ENCODE measurements at places on chromosomes 2 and 18. TPM values are rescaled to one million over a fixed set of nuclear protein-coding genes. Genes with fewer than 3 reads are reported as not detected.

DNA sequence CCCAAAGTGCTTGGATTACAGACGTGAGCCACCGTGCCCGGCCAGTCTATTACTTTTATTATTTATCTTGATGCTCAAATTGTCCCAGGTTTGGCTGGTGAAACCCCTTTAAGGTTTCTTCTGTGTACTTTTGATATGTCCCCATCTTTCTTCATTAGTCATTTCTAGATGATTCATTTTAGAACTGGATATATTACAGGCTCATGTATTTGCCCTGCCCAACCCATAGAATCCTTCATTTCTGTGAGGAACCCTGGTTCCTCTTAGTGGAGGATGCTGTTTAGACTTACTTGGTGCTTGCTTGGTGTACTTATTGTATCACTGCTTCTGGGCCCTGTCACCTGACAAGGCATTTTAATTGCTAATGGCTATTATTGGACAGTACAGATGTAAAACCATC is 40.1 kb downstream of the KCMF1 start:
- no peak for ATAC-seq

- ATAC-seq: no peak
Observed at GRCh38 chr2:61645911-61646310, 107.8 kb upstream of the XPO1 start.

- ATAC-seq: no peak
Observed at GRCh38 chr18:79542876-79543750, 136.5 kb upstream of the CTDP1 start.

DNA sequence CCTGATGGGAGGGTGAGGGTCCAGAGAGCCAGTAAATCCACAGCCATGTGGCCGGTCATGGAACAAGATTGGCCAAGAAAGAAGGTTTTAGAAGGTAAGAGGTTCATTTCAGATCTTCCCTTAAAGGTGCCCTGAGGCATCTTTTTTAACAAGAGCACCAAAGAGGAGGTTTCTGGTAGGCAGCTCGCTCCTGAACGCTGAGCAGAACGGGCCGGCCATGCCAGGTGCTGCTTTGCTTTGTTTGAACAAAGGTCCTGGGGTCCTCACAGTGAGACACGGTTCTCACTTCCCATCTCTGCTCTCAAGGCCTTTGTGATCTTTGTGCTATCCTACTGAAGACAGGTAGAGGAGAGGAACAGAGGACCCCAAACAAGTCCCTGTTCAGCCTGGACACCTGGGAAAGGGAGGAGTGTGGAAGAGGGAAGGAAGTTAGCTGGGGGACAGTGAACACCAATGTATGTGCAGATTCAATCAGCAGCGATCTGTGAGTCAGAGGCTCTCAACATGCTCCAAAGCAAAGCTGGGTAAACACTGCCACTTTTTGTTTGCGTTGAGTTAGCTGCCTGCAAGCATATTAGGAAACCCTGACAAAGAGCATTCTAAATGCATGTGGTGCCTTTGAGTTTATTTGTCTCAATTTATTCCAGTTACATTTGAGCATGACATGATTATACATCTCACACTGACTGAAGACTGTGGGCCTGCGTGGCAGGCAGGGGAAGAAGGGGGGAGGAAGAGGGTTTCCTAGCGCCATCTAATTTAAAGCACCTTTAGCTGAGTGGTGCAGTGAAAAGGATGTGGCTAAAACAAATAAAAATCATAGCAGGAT is 102.4 kb downstream of the ASB1 start:
- ATAC-seq: peak; percentile 33

GRCh38 chr2:221513232-221513631 is 58.9 kb downstream of the EPHA4 start:
- ATAC-seq: no peak

GRCh38 chr2:138536740-138537139 is 35.2 kb downstream of the SPOPL start:
- ATAC-seq: no peak

- ATAC-seq: no peak
Observed at GRCh38 chr2:37590119-37590571, 81.3 kb downstream of the CDC42EP3 start.

GRCh38 chr18:9898792-9899549 is 13.2 kb downstream of the TXNDC2 start:
- peak; percentile 98 for ATAC-seq

DNA sequence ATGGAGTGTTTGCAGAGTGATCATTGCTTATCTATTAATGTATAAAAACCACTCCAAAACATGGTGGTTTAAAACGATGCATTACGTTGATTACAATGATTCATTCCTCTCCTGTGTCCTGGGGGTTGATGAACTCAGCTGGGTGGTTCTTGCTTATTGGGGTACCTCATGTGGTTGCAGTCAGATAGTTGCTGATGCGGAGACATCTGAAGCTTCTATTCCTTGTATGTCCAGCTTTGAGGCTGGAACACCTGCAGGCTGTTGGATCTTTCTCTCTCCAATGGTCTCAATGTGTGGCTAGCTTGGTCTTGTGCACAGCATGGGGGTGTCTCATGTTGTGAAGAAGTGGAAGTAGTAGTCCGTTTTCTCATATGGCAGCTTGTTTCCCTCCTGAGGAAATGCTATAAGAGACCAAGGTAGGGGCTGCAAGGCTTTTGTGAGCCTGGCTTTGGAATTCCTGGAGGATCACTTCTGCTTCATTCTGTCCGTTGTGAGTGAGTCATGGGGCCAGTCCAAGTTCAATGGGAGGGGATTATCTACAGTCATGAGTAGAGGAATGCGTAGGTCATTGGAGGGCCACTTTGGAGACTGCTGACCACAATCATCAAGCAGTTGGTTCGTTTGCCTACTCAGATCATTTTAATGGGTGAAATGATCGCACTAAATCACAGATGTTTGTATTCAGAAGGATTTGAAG is 601.0 kb downstream of the SLC4A3 start:
- peak; percentile 68 for ATAC-seq

DNA sequence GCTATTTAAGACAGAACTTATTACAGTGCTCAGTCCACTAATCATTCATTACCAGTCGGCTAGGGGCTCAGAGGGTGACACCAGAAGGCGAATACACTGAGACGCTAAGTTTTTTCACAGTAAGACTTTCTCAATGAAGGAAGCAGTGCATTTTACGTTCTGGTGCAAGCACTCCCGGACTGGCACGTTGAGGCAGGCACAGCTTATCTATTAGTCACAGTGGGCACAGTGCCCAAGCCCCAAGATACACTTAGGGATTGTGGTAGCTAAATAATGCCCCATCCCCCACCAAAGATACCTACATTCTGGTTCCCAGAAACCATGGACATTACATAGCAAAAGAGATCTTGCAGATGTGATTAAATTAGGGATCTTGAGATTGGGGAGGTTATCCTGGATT is 32.6 kb upstream of the BCL11A start:
- no peak for ATAC-seq

GRCh38 chr2:37568565-37568964 is 102.9 kb downstream of the CDC42EP3 start:
- ATAC-seq: no peak

- ATAC-seq: no peak
Observed at GRCh38 chr2:169205176-169205575, 135.8 kb downstream of the DHRS9 start.

GRCh38 chr2:102140377-102140776 is 2.2 kb upstream of the IL1R1 start:
- no peak for ATAC-seq

Gene DNAJC5G
- not detected for total RNA-seq

Gene GCKR
- total RNA-seq: 0.09 TPM

Gene EPB41L3
- 35.2 TPM for total RNA-seq

Gene CIB4
- not detected for total RNA-seq

All from motor neuron (in vitro differentiated cells).